Activated T-helper 1 cell treated with anti-CD3 and anti-CD28 coated beads, Interleukin-2, amount 50 U/mL, for 16 hours (primary cell): ENCODE measurements at places on chromosomes 6 and 20.

GRCh38 chr20:56582542-56582941 lies 46.6 kb upstream of the TFAP2C start:
- DNase-seq = no peak

DNA sequence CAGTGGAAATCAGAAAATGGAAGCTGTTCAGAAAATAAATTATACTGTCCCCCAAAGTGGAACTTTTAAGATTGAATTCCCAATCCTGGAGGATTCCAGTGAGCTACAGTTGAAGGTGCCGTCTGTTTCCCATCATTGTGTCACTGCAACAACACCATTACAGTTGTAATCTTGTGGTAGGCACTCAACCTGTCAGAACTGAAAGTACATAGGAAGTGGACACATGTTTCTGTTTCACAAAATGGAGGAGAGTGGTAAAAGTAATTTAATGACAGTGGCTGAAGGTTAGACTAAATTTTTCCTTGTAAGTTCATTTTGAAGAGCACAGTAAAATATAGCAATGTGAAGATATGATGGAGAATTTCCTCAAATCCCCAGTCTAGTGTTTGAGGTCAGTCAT lies 70.0 kb downstream of the CD109 start:
- DNase-seq = no peak

- no peak for DNase-seq
Measured at GRCh38 chr6:79201983-79202382, 32.5 kb downstream of the HMGN3 start.

DNA sequence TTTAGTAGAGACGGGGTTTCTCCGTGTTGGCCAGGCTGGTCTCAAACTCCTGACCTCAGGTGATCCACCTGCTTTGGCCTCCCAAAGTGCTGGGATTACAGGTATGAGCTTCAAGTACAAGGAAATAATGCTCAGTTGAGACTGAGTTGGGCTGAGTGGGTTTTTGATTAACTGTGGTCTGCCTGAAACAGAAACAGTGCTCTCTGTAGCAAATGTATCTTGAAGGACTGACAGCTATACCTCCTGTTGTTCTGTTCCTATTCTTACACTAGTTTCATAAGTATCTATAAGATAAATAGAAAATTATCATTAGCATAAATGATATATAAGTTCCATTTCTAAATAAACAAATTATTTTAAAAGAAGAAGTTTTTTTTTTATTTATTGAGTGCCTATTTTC lies 142.8 kb upstream of the PTPRK start:
- DNase-seq = no peak

GRCh38 chr6:116881236-116881635 lies 4.2 kb downstream of the RFX6 start:
- DNase-seq = no peak

- no peak for DNase-seq
Measured at GRCh38 chr6:129448965-129449364, 261.0 kb downstream of the ARHGAP18 start.

GRCh38 chr20:62067547-62068260 lies 2.0 kb upstream of the TAF4 start:
- no peak for DNase-seq

GRCh38 chr6:25921525-25922203 lies 8.8 kb downstream of the SLC17A2 start:
- no peak for DNase-seq

- no peak for DNase-seq
Measured at GRCh38 chr20:4053071-4053919, 37.9 kb upstream of the RNF24 start.
